Activated T-cell treated with anti-CD3 and anti-CD28 coated beads, Interleukin-2, amount 50 U/mL, for 1 hour (primary cell): ENCODE measurements at places on chromosomes 4 and X.
A peak's percentile ranks its signal among the peaks of the same experiment; 100 is the strongest.

- no peak for DNase-seq
Observed at GRCh38 chr4:7395645-7396044, 39.1 kb downstream of the PSAPL1 start.

- DNase-seq: no peak
Observed at GRCh38 chr4:152970102-152970820, 34.1 kb downstream of the FHDC1 start.

DNA sequence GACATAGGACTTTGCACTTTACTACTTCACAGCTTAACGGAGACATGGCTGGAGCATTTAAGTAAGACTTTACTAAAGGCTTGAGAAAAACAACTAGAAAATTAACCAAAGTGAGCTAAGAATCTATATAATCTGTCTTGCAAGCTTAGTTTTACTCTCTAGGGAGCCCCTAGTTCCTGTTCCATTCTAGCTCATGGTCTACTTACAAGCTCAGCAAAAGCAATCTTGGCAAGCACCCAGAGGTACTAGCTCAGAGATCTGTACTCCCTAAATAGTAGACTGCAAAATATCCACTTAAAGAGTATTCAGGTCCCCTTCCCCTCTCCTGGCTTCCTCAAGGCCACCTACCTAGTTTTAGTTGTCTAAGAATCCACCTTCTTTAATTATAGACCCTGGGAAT, 469.0 kb downstream of the IDS start:
- no peak for DNase-seq

GRCh38 chr4:94507708-94508107, 56.0 kb downstream of the PDLIM5 start:
- no peak for DNase-seq

DNA sequence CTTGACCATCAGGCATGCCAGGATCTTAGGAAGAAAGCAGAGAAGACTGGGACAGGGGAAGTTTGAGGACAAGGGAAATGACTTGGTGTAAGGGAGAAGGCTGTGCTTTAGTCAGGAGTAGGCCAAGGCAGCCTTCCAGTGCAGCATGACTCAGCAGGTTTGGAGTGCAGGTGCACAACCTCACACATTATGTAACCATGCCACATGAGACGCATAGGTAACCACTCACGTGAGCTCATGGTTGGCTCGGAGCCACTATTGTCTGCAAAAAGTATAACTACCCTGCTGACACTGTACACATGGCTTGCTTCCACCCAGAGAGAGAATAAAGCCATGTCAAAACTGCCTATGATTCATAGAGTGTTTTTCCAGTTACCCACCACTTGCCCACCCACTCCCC, 715.9 kb downstream of the SMARCA1 start:
- DNase-seq: no peak

DNA sequence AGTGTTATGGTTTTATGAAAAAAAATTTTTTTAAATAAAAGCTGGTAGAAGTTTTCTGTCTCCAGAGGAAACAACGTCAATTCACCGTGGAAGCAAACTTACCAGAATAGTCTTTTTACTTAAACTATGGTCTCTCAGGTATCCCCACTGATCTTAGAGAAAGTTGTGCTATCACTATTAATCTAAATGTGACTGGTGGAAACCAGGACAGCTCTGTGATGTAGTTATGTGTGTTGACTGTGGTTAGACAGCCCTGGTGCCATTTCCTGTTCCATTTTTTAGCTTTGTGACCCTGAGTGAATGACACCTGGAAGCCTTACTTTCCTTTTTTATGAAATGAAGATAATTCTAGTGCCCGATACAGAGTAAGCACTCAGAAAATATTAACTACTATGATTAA, 111.8 kb upstream of the HUWE1 start:
- no peak for DNase-seq

DNA sequence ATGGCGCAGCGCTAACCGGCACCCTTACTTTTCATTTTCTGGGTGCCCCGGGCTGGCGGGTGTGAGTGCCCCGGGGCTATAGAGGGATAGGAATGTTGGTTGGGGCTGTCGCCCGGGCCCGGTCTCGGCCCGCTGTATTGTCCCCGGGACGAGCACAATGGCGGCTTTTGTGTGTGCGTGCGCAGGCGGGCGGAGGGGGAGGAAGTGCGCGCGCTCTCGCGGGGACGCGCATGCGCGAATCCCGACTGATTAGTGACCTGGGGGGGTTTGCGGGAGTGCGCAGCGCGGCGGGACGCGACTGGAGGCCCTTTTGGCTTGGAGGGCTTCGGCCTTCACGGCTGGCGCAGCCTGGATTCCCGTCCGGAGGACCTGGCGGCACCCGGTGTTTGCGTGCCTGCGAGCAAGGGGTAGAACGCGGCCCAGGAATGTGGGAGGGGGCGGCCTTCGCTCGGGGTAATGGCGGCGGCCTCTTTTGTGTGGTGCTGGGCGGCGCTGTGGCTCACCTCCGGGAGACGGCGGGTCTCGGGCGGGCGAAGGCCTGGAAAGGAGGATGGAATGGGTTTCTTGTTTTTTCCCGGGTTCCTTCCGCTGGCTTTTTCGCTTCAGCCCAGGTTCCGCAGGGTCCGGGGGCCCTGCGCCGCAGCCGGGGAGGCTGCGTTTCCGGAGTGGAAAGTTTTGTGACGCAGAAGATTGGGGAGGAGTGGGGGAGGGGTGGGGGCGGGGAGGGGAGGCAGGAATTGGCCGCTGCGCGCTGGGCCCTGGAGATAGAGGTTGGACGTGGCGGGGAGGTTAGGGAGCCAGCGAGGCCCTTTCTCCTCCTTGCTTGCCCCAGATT, 618 bp downstream of the DDX3X start:
- DNase-seq: peak; percentile 86

- DNase-seq: no peak
Observed at GRCh38 chrX:149124526-149125108, 380.5 kb downstream of the IDS start.

GRCh38 chr4:85740431-85740861, 265.5 kb downstream of the ARHGAP24 start:
- no peak for DNase-seq

- DNase-seq: no peak
Observed at GRCh38 chr4:39881789-39882188, 95.9 kb downstream of the PDS5A start.

GRCh38 chr4:129862461-129862860, 766.5 kb downstream of the C4orf33 start:
- DNase-seq: no peak

DNA sequence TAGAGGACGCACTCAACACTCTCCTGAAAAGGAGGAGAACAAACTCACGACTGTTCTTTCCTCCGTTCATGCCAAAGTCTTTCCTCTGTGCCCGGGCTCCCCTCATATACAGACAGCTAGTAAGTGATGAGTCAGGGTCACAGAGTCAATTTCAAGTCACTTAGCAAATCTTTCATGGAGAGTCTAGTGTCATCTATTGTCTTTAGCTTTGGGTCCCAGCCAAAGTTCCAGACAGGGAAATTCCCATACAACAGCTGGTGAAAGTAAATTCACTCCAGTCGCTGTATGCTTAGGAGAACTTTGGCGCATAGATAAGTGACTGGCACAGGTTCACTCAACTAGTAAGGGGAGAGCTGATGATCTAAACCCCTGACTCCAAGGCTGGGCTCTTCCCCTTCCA, 226.5 kb downstream of the MID1 start:
- no peak for DNase-seq

DNA sequence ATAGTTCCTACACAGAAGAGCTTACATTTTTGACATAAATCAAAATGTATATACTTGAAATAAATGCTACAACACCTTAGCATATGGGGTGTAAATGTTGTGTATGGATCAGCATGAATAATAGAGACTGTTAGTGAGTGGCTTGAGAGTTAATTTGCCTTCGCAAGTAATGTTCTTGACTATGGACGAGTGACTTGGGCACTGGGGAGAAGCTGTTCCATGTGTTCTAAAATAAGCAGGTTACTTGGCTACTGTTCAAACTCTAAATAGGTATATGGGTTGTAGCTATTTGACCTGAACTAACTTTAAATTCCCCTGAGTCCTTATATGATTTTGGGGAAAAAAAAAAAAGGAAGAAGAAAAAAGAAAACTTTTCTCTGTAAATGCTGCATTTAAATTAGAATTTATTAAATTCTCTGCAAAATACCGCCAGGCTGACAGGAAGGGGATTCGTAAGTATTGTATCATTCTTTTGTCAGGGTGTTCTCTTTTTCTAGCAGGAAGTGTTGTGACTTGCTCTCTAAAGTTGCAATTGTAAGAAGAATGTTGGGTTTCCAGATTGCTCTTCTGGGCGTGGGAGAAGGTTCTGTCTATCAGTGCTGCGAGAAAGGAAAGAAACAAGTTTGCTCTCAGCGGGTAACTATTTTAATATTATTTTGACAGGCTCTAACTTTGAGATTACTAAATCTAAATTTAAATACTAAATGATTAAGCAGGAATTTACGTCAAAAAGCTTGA, 32.2 kb downstream of the PLS3 start:
- no peak for DNase-seq

DNA sequence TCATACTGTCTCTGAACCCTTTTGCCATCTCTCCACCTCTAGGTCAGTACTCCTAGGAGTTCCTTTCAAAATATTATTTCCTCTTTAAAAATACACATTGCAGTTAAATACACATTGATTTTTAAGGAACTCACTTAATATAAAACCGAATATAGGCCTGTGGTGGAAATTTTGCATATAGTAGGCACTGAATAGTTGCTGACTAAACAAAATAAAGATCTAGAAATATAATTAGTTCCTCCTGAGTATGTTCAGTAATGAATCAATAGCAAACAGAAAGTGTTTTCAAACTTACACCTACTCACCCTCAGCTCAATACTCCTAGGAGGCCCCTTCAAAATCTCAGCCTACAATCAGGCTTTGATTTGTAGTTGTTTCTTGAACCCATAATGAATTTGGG, 61.5 kb downstream of the IGSF1 start:
- DNase-seq: no peak

- DNase-seq: no peak
Observed at GRCh38 chr4:173626277-173626676, 96.2 kb upstream of the HAND2 start.

DNA sequence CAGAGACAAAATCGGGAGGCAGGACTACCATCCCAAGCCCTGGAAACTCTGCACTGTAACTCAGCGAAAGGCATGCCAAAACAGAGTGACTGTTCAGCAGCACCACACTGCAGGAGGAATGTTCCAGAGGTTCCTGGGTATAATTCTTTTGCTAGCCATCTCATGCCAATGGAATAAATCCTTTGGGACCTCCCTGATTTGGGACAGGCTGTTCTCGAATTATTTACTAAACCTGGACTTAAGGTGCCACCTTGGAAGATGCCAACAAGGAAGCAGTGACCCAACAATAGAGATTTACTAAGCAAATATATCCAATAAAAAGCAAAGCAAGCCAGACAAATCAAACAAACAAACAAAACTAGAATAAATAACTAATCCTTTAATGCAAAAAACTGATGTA, 9.3 kb downstream of the AADAT start:
- no peak for DNase-seq

- DNase-seq: no peak
Observed at GRCh38 chrX:155995321-155995875, 2.1 kb upstream of the IL9R start.

DNA sequence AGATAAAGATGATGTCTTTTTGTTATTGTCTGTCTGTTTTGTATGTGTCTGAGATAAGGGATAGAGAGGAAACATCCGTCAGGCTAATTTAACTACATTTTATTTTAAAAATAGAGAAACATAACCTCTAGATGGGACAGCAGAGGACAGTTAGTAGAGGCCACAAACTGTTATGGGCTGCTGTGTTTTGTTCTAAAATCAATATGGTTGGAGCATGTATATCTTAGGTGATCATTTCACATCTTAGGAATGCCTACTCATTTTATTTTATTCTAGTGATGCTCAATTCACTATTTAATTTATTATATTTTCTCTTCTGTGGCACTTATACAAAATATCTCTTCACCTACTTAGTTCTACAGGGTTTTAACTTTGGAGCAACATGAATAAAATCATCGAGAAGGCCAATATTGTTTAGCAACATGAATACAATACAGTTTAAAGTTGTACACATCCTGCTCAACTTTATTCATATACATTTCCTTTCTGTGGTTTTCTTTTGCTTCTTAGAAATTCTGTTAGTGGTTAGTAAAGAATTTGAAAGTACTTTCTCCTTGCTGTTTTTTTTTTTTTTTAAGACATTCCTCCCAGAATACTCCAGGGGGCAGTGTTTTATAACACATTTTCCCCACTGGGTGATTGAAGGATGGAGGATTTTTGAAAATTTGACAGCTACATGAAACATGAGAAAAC, 392.9 kb downstream of the UNC5C start:
- DNase-seq: no peak

DNA sequence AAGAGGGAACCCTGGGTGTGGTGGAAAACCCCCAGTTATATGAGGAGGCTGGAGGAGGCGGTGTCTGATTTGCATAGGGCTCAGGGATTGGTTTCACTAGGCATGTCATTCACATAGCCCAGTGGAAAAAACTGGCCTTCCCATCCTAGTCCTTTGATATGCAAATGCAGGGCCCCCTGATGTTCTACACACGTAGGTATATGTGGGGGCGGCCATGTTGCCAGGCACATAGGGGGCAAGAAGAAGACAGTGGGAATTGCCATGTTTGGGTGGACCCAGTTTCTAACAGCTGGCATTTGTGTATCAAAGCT, 34.0 kb upstream of the ENPP6 start:
- DNase-seq: no peak

- DNase-seq: no peak
Observed at GRCh38 chr4:155587766-155588165, 78.9 kb upstream of the GUCY1A1 start.

- DNase-seq: no peak
Observed at GRCh38 chr4:34850968-34851367, 1393.3 kb downstream of the ARAP2 start.

DNA sequence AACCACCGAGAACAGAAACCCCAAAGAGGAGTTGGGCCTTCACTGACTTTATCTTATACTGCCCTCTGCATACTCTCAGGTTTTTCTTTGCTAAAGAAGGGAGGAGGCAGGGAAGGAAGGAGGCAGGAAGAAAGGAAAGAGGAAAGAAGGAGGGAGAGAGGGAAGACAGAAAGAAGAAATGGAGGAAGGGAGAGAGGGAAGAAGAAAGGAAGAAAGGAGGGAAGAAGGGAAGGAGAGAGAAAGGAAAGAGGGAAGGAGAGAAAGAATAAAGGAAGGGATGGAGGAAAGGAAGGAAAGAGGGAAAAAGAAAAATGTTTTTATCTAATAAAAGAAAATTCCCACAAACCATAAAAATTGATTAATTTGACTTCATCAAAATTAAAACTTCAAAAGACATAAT, 294.6 kb downstream of the PTTG2 start:
- no peak for DNase-seq

DNA sequence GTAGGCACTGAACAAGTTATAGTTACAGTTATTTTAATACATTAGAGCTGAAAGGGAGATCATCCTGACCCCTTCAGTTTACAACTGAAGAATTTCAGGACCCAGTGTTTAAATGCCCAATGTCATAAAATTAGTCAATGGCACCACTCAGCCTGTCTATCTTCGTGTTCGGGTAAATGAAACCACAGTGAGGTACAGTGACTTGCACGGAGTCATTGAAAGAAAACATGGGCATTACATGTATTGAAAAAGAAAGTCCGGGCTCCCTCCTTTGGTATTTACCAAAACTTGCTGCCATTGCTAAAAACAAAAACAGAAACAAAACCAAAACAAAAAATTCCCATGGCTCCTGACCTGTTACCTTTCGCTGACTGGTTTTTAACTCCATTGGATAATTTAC, 131.7 kb downstream of the SH2D1A start:
- DNase-seq: no peak

GRCh38 chr4:24802648-24803047, 7.3 kb downstream of the SOD3 start:
- DNase-seq: no peak

- no peak for DNase-seq
Observed at GRCh38 chr4:82493721-82494425, 63.5 kb downstream of the ENOPH1 start.
